ENCODE measurements at places on chromosomes 2 and 18.

GRCh38 chr2:215507136-215507535 lies 71.3 kb upstream of the FN1 start:
- no peak for DNase-seq

GRCh38 chr2:67389788-67390187 lies 7.3 kb upstream of the ETAA1 start:
- DNase-seq, result no peak

- no peak for DNase-seq
Observed at GRCh38 chr2:157438863-157439823, 4.7 kb downstream of the CYTIP start.

DNA sequence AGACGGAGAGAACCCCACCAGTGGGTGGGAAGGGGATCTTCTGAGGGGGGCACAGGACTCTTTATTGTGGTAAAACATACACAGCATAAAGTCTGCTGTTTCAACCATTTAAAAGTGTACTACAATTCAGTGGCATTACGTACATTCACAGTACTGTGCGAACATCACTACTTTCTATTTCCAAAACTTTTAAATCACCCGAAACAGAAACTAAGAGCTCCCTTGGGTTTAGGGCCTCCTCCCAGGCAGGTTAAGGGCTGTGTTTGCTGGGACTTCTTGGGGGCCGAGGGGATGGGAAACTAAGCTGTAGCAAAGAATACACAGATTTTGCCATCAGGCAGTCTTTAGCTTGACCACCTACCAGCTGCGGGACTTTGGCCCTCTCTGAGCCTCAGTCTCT lies 242.0 kb downstream of the HAUS1 start:
- DNase-seq, result no peak

DNA sequence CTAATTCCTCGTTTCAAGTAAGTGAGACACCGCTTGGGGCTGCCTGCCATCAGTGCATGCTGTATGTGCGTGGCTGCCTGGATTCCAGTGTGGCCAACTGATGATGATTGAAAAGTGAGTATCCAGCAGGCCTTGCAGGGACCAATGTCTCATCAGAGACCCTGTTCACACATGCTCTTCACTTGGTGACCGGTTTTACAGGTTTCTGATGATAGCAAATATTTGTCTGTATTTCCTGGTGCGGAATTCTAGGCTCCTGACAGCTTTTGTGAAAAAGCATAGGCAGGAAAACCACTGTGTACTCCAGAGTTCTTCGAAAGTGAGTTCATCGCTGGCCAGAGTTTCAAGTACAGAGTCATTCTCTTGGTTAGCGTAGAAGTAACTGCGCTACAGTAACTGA lies 13.8 kb upstream of the YWHAQ start:
- no peak for DNase-seq

- DNase-seq, result no peak
Observed at GRCh38 chr2:196725882-196726281, 73.6 kb downstream of the GTF3C3 start.

GRCh38 chr2:135657806-135658582 lies 83.7 kb upstream of the UBXN4 start:
- no peak for DNase-seq

DNA sequence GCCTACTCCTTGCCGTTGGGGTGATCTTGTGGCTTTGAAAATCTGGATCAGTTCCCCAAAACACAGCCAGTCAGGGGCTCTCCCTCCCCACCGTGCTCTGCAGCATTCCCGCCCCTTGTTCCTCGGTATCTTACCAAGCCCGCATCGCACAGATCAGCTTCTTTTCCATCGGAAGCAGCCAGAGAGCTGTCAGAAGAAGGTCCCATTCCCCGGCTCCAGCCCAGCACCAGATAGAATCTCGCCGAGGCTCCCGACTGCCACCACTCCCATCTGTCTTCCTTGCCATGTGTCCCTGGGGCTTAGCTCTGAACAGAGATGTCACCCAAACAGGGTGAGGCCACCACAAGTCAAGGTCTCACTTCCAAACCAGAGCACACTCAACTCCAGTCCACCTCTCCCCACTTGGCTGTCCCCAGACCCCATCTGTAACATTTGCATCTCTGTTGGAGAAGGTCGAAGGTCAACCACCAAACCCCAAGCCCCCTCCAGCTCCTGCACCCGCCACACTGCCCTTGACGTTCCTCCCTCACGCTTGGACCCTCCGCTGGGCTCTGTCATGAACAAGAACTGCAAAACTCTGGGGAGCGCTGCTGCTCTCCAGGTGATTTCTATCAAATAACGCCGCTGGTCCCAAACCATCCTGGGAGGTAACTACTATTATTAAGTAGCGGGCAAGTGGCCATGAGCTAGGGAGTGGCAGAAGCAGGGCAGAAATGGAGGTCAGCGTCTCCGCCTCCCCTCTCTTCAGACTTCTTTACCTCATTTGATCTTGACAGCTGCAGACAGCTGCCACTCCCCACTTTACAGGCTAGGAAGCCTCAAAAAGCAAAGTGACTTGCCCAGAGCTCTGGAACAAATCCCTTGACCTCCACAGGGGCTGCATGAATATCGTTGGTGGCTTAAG lies 70.0 kb upstream of the TAF1B start:
- DNase-seq, result no peak

DNA sequence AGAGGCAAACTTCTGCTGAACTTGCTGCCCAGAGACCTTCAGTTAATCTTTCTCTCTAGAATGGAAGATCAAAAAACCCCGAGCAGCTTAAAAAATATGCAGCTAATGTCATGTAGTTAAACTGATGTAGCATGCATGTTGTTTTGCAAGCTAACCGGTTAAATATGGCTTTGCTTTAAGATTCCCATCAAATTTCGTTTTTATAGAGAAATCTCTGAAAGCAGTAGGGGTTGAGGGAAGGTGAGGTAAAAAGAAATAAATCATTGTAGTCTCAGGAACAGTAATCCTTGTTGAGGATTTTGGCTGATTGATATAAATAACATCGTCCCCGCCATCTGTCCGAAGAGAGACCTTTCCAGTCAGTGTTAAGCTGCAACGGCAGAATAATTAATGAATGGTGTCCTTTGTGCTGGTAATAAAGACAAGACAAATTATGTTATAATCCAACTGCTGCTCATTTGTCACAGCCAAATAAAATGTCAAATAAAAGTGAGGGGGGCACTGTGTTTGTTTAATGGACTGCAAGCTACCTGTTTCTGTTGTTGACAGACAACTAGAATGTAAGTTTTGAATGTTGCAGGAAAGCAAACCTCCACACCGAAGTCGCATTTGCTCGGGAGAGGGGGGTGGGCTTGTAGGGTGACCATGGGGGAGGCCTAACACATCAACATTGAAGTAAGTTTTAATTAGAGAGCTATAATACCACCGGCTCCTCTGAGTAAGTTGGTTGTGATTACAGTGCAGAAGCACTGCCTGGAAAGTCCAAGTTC lies 555.5 kb downstream of the ARHGAP15 start:
- no peak for DNase-seq

DNA sequence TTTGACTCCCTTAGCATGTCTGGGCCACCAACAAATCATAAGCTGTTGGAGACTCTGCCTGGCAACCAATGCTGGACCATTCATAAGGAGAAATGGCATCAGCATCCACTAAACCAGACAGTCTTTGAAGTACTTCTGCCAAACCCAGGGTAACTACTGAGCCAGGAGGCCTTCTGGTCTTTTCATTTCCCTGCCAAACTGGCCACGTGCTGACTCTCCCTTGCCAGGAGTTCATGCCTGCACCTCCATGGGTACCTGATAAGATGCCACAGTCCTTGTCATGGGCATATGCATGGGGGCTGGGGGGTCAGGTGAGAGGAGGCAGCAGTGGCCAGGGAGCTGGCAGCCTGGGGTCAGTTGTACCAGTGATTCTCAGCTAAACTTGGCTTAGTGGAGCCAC lies 34.2 kb upstream of the DAPL1 start:
- DNase-seq, result no peak

- no peak for DNase-seq
Observed at GRCh38 chr2:67039517-67040103, 357.5 kb upstream of the ETAA1 start.

DNA sequence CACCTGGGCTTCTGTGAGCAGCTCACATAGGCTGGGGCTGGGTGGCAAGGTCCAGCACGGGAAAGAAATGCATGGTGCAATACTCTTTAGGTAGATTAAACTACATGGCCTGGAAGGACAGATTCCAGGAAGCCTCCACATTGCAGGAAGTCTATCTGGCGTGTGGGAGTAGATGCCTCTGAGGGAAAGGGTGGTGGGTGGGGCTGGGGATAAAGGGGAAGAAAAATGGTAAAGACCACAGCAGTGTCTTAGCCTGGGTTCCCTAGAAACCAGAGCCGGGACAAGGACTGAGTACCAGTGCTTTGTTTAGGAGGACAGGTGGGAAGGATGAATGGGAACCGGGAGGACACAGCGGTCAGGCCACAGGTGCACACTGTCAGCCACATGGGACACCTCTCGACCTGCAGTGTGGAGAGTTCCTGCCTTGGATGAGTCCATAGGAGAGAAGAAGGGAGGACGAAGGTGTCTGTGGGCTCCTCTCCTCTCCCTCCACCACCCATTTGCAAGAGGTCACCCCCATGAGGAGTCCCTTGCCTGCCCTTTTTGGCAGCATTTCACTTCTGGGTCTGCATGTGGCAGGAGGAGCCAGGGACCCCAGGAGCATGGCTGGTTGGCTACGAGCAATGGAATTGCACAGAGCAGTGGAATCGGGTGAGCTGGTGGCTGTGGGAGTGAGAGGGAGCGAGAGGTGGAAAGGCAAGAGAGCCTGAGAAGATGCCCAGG lies 91.5 kb upstream of the HS6ST1 start:
- DNase-seq, result no peak

DNA sequence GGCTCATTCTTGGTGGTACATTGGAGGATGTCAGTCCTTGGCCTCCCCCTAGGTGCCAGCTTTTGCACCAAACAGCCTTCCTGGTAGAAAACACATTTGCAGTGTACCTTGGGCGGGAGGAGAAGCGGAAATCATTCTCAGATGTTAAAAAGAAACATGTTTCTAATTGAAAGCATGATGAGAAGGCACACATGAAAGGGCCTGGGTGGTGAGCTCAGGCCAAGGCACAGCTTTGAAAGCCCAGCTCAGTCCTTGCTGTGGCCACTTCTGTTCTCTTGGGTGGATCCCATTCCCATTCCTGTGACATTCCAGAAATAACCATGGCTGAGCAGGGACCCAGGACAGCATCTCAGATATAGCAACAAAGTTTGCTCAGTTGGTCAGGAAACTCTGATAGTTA lies 71.5 kb downstream of the LTBP1 start:
- no peak for DNase-seq

GRCh38 chr18:37944700-37945270 lies 379.2 kb upstream of the CELF4 start:
- DNase-seq, result no peak

GRCh38 chr2:226077031-226077430 lies 677.5 kb downstream of the NYAP2 start:
- DNase-seq, result no peak

GRCh38 chr2:236654496-236654895 lies 84.9 kb downstream of the ACKR3 start:
- no peak for DNase-seq

- no peak for DNase-seq
Observed at GRCh38 chr18:64438178-64438577, 289.3 kb upstream of the LINC00305 start.

- DNase-seq, result no peak
Observed at GRCh38 chr18:55780586-55781071, 192.6 kb upstream of the TCF4 start.

DNA sequence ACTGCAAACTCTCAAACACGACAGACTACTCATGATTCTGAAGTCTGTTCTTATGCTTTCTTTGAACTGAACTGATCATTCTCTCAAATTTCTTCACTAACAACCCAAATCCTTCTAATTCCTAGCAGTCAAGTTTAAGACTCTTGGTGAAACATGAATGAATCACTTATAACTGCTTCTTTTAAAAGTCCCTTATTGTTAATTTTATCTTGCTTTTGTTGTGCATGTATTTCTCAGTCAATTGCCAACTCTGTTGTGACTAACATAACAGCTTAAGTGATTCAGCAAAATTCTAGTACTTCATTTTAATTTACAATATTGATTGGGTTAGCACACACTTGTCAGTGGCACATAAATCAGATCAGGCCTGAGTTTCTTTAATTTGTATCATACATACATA lies 357.0 kb upstream of the FSIP2 start:
- DNase-seq, result no peak

DNA sequence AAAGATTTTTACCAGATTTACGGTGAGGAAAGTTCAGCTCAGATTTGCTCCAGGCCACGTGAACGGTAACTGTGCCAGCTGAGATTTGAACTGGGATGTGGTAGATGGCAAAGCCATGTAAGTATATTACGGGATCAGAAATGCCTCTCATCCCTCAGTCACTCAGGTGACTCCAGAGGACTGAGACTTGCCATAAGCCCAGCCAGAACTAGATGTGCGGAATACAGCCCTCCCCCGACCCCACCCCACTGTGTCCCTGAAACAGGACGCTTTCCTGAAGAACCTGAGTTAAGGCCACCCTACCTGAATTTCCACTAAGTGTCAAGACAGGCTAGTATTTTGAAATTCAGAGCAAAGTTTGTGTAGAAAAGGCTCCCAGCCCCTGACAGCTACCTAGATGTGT lies 1.3 kb upstream of the FHL2 start:
- DNase-seq, result no peak

- DNase-seq, result no peak
Observed at GRCh38 chr2:144796164-144796563, 276.2 kb upstream of the ZEB2 start.

DNA sequence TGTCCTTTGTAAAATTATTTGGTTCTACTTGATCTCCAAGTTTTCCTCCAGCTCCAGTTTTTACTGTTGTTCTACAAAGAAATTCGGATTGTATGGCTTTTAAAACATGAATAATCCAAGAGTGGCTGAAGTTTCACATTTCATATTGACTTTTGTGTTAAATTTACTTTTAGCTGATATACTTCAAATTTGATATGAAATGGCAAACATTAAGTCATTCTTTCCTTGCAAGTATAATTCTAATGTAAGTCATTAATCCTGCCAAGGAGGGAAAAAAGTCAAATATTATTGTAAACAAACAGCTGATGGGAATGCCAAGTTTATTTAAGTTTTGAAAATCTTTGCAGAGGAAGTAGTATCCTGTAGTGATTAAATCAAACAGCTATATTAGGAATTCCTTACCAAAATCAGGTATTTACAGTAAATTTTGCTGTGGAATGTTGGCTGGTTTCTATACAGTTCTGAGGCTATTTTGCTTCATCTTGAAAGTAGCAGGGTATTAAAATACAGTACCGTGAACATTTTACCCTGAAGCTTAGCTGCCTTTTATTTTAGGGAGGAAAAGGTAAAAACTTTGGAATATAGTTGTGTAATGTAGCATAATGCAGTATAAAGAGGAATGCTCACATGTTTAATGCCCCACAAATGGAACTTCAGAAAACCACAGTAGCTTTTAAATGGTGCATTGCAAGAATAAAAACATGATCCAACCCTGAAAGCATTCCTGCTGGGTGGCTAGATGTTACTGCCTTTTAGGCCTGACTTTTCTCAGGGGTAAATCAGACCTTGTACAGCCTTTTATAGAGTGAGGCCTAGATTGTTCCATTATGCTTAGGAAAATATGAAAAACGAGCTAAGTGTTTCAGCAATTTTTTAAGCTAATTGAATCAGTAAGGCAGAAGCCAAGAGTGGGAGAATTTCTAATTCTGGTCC lies 62.7 kb upstream of the NT5C1B start:
- DNase-seq, result no peak

GRCh38 chr2:97849881-97850528 lies 136.6 kb downstream of the ZAP70 start:
- DNase-seq, result no peak

All from esophagus squamous epithelium (tissue), 5 donors.